ENCODE measurements at places on chromosomes 11 and 22.

DNA sequence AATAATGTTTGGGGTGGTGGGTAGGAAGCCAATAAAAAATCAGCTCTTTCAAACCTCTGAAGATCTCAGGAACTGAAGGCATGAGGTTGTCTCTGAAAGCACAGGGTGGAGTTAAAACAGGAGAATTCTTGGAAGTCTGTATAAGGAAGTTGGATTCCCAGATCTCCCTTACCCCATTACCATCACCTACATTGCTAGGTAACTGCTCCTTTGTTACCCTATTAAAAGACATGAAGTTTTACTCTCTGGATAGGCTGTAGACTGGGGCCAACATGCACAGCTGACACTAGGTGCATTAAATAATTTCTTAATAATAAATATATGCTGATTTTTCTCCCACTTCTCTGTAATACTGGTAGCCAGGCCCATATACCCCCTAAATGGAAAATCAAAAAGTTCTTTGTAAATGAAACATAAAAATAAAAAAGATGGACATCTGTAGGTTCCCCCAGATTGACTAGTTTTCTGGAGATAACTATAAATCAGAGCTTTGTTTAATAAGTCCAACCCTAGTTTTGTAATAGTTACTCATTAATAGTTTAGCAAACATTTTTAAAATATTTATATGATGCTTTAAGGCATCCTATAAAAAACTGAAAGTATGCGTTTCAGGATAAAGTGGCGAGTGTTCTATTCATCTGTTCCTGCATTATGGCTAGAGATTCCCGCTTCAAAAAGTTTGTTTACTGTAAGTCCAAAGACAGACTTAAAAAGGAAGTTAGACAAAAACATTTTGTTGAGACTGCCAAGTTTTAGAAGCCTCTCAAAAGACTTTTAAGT, 63.8 kb downstream of the KIF18A start:
- no peak for DNase-seq

DNA sequence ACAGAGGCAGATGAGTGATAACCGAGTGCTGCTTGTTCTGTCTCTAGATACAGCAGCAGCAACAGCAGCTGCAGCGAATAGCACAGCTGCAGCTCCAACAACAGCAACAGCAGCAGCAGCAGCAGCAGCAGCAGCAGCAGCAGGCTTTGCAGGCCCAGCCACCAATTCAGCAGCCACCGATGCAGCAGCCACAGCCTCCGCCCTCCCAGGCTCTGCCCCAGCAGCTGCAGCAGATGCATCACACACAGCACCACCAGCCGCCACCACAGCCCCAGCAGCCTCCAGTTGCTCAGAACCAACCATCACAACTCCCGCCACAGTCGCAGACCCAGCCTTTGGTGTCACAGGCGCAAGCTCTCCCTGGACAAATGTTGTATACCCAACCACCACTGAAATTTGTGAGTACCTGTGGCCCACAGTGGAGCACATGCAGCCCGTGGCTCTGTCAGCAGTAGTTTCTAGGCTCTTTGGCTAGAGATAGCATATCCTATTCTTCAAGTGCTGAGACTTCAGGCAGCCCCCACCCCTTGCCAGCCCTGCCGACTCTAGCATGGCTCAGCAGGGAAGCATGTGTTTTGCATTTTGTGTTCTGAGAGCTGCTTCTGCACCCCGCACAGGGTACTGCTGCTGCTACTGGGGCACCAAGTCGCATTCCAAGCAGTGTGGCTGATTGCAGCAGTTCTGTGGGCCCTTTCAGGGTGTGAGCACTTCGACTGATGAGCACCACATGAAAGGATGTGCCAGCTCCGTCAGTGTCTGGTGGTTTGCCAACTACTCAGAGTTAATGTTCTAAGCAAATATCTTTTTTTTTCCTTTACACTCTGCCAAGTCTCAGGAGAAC, 59.2 kb downstream of the MED15 start:
- peak; percentile 75 for DNase-seq

DNA sequence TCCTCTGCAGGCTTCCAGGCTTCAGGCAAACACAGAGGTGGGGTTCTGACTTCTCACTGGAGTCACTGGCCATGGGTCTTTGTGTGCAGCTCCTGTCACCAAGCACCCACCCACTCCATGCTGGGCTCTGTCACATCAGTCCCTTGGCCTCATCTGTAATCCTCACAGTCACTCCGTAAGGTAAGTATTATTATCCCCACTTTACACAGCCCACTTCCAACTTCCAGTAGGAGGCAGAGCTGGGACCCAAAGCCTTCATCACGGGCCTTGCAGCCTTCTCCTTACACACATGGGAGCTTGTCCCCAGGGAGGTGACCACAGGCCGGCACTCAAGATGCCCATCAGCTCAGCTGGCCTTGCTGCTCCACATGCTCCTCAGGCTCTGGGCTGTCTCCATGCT, 266.7 kb upstream of the B3GAT1 start:
- no peak for DNase-seq

- DNase-seq: no peak
These were observed 562.3 kb downstream of the NTM start for GRCh38 chr11:131932584-131933325.

DNA sequence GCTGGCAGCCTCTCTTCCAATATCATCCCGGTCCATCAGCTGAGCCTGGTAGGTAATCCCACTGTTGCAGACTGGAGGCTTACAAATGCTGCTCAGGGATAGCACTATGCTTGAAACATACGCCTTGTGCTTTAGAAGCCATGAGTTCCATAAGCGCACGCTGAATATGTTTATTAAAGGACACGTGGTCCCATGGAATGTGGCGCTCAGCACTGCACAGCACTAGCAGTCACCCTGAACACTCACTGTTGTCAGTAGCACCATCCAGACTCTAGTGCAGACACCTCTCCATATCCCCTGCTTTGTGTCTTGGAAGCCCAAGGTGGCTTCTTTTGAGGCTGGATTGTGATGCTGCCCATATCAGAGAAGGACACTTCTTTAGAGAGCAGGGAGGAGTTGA, 120.9 kb downstream of the MAML2 start:
- no peak for DNase-seq

DNA sequence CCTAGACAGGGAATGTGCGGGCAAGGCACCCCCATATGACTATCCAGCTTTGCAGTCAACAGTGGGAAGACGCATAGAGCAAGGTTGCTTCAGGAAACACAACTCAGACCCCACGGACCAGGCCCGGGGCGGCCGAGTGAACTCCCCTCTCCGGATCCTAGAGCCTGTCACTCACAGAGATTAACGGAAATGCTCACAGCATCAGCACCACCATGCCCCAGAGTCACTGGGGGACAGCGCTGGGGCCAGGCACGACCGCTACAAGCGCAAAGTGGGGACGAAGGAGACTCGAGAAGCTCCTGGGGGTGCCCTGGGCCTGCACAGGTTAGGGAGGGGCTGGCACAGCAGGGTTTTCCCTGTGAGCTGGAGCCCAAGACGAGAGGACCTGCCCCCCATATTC, 15.9 kb downstream of the MACROD1 start:
- DNase-seq: no peak

DNA sequence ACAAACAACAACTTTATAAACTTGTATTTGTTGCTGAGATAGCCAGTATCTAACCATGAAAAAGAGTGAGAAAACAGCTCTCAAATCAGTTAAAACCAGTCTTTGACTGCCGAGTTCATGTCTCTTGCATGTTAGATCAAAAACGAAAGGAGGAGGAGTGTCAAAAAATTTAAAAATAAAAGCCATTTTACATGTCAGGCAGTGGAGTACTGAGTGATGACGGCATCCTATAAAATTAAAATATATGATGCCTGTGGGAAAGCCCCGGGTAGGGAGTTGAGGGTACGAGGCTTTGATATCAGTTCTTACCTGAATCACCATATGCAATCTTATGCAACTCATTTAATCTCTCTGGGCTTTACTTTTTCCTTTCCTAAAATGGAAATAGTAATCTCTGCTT, 117.3 kb downstream of the ETS1 start:
- no peak for DNase-seq

- no peak for DNase-seq
These were observed 21.5 kb downstream of the BIRC2 start for GRCh38 chr11:102368472-102368871.

- no peak for DNase-seq
These were observed 25.1 kb downstream of the TSG101 start for GRCh38 chr11:18501629-18502028.

DNA sequence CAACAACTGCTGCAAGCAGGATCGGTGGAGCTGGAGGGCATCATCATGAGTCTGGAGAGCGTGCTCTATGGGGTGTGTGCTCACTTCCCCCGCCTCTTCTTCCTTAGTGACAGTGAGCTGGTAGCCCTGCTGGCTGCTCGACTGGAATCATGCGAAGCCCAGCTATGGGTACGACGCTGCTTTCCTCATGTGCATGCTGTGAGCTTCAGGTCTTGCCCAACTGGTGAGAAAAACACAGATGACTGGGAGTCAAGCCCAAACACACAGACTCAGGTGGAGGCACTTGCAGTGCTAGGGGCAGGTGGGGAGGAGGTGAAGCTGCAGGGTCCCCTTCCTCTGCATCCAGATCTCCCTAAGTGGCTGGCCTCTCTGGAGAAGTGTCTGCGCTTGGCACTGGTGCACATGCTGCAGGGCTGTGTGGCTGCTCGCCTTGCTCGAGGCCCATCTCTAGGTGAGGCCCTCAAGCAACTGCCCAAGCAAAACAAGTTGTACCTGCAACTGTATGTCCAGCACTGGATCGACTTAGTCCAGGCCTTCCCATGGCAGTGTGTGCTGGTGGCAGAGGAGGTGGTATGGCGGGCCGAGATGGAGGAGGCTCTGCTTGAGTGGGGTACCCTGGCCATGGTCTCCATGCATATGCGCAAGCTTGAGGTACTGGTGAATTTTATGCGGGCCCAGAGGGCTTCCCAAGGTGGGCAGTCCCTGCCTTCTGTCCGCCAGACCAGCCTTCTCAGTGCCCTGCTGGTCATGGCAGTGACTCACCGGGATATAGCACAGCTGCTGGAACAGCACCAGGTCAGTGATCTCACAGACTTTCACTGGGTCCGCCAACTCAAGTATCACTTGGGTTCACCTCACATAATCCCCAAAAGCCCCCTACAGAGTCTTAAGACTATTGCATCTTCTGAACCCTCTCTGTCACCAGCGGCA, 48.1 kb downstream of the DNHD1 start:
- no peak for DNase-seq

- DNase-seq: no peak
These were observed 236.5 kb downstream of the ST3GAL4 start for GRCh38 chr11:126591966-126592489.

DNA sequence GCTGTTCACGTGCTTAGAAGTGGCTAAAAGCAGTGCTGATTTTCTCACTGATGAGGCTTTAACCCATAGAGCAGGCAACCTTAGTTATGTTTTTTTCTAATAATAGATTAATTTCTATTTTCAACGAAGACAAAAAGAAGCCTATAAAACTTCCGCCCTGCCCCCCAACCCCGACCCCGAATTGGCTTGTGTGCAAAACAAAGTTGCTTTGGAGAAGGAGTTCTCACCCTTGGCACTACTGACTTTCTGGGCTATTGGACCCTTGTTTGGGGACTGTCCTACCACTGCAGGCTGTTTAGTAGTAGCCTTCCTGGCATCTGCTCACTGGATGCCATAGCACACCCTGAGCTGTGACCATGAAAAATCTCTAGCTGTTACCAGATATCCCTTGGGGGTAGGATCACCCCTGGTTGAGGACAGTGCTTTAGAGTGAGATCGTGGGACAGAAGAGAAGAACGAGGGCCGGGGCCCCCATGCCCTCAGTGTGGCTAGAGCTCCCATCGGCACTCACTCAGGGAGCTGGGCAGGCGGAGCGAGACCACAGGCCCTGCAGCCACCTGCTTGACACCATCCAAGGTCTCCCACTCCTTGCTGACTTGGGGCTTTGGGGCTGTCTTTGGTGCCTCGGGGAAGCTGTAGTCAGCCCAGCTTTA, 16.9 kb downstream of the SLC37A2 start:
- DNase-seq: no peak

GRCh38 chr22:28002863-28003565, 84.0 kb upstream of the PITPNB start:
- DNase-seq: no peak

DNA sequence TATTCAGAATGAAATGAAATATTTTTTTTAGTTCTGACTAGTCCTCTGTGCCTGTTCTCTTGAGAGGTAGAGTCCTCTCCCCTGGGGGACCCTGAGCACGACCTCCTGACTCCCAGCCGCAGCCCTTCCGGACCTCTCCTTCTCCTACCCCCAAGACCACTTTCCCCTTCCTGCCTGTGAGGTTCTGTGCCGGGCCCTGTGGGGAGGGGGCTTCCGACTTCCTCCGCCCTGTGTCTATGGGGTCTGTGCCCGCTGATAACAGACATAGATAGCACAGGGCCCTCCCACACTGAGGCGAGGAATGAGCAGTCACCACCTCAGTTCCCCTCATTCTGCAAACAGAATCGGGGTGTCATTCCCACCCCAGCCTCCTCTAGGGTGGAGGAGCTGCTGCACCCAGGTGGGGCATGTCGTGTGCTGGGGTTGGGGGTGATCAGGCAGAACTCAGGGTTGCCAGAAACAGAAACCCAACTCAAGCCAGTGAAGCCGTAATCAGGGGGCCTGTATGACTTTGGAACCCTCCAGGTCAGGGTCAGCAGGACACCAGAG, 11.9 kb upstream of the PKP3 start:
- DNase-seq: no peak

DNA sequence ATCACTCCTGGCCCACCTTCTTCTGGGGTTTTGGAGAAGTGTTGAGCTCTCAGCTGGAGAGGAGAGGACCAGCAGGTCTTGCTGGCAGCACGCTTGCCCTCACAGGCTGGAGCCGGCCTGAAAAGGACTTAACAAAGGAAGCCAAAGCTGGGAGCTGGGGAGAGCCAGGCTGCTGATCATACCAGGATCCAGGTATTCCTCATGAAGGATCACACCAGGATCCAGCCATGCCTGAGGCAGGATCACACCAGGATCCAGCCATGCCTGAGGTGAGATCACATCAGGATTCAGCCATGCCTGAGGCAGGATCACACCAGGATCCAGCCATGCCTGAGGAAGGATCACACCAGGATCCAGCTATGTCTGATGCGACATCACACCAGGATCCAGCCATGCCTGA, 17.0 kb downstream of the MRGPRD start:
- no peak for DNase-seq

GRCh38 chr11:69518081-69518950, 36.9 kb downstream of the LINC01488 start:
- DNase-seq: peak; percentile 92
